Stimulated activated CD4-positive, alpha-beta T cell treated with anti-CD3 and anti-CD28 coated beads, Interleukin-4, amount 100 ng/mL, for 1 hour (primary cell): ENCODE measurements at places on chromosomes 11 and 22.

DNA sequence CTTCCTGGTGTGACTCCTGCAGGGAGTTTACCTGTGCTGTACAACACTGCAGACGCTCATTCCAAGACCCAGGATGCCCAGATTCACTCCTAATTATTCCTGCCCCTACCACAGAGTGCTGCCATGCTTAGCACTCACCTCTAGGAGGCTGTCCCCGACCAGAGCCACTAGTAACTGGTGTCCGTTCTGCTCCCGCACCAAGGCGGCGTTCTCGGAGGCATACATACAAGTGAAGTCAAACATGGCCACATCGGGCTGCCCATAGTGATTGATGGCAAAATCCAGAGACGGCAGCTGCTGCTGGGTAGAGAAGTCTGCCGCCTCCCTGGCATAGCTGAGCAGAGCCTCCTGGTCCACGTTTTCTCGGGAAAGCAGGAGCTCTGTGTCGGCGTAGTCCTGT lies 122.3 kb upstream of the BID start:
- no peak for DNase-seq

GRCh38 chr11:60500276-60500910 lies 7.8 kb downstream of the MS4A12 start:
- DNase-seq = no peak

DNA sequence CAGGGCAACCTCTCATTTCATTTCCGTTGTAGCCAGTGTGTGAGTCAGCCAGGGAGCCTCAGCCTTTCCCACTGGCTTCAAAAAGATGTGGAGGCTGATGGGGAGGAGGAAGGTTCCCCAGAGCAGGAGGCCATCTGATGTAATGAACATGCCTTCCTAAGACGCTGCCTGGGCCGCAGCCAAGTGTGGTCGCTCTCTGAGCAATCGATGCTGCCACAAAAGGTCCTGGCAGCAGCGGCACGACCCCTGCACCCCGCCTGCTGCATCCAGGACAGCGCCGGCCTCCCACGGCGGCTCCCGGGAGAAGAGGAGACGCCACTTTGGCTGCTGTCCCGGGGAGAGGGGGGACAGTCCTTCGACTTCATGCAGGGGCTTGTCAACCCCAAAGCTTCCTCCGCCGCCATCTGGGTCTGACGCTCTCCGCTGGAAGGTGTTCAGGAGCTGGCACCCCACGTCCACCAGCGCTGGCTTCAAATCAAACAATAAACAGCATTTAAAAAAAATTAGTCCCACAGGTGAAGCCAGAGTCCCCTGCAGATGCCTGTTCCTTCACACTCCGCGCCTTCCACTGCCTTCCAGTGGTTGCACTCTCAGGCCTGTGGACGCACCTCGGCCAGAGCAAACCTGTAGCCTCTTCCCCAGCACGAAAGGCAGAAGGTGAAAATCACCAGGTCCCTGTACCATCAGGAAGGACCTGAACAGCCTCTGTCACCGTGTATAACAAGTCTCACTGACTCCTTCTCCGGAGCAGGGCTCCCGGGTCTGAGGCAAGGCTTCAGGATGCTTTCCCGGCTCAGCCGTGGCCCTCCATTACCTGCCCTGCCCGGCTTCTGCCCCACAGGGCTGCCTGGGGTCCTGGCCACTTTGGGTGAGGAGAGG lies 930.7 kb downstream of the BRD1 start:
- DNase-seq = no peak

DNA sequence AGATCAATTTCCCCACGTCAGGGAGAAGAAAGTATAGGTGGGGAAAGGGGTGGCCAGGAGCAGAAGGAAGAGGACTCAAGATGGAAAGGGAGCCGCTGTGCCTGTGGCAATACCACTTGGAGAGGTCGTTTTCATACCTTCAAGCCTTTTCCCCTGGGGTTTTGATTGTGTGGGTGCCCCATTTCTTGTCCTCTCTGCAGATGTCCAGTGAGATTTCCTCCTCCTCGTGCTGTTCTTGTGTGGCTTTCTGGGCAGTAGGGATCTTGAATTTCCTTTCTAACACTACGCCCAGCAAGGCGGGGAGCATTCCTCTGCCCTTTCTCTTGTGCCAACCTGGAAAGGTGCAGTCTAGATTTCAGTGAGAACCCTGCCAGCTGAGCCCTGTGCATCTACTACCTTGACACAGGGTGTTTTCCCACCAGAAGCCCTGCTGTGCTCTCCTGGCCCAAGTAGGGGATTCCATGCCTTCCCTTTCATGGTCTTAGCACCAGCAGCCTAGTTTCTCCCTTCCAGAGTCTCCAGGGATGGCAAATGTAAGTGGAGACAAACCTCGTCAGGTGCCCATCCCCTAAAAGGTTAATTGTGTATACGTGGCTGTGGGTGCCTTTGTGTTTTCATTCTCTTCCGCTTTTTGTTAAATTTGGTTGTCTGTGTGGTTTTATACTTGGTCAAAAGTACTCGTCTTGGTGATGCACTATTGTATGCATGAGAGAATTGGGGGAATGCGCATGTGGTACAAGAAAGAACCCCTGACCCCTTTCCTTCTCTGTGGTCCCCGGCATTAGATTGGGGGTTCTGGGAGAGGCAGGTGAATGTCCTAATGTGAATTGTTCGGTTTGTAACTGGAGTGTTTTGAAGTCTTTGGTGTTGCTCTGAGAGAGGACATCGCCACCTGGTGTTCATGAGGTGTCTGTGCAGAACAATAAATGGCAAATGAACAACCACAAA lies 71.4 kb upstream of the MPEG1 start:
- peak; percentile 31 for DNase-seq

DNA sequence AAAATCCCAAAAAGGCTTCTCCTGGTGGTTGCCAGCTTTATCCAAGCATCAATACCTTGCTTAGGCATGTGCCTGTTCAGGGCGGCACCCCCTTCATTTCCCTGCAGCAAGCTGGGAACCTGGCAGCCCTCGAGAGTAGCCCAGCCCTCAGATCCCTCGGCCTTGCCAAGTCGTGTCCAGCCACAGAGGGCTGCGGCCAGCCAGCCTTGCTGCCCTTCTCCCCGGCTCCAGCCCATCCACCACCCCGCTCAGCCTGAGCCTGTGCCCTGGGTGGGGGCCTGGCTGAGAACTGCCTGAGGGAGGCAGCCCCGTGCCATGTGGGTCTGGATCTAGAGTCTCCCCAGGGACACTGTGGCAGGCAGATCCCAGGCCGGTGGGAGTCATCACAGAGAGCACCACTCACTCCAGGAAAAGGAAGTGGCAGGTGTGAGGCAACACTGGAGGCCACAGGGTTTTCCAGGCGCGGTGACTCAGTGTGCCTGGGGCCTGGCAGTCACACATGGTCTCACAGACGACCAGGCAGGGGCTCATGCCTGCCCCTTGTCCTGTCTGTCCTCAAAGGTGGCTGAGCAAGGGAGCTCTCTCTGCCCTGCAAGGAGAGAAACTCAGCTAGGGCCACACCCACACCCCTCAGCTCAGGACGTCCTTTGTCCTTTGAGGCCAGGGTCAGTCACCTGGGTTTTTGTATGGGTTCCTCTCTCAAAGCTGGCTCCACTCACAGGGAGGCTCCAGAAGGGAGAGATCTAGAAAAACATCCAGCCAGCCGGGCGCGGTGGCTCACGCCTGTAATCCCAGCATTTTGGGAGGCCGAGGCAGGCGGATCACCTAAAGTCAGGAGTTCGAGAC lies 12.2 kb upstream of the CDC42BPG start:
- DNase-seq = peak; percentile 59

DNA sequence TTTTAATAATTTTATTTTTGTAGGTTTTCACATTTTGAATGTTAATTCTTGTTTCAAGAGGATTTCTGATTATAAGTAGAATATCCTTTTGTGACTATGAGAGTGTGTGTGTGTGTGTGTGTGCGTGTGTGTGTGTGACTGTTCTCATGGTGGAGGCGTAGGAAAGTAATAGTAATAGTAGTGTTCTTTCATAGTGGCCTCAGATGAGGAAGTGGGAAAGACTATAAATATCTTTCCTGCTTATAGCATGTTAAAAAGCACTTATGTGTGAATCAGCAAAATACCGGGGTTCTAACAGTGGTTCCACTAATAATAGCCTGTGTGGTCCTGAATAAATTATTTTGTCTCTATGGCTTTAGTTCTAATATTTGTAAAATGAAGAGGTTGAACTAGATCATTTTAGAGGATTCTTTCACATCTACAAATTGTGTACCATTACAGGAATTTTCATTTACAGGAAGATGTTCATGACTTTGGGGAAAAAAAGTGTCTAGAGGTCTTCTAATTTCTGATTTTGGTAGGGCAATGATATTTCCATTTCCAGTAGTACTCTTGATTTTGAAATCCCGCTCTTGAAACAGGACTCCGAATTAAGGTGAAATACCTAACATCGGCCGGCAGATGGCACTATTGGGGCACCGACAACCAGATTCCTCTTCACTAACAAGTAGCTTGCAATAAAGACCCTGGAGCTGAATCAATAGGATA lies 29.9 kb upstream of the OR10G7 start:
- peak; percentile 66 for DNase-seq
